ENCODE measurements at places on chromosomes 13 and 19.

- DNase-seq, result no peak
These were observed 23.7 kb upstream of the GPR18 start for GRCh38 chr13:99281811-99282263.

GRCh38 chr19:45045671-45046353 lies 7.0 kb downstream of the CLASRP start:
- no peak for DNase-seq

DNA sequence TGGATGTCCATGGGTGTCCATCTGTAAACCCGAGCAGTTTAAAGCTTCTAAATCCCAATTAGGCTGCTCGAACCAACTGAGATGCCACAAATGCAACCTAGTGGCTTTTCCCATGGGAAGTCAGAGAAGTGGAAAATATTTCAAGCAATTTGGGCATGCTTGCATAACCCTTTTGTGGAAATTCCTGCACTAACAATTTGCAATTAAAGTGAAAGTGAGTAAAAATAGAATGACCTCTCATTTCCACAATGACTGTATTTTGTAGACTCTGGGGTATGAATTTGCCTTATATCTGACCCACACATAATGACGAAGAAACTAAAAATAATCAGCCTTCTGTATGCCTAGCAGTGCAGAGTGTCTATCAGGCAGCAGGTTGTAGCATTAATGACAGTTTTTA lies 91.8 kb upstream of the TSC22D1 start:
- no peak for DNase-seq

- DNase-seq, result no peak
These were observed 1.6 kb downstream of the ZNF649 start for GRCh38 chr19:51903192-51903591.

DNA sequence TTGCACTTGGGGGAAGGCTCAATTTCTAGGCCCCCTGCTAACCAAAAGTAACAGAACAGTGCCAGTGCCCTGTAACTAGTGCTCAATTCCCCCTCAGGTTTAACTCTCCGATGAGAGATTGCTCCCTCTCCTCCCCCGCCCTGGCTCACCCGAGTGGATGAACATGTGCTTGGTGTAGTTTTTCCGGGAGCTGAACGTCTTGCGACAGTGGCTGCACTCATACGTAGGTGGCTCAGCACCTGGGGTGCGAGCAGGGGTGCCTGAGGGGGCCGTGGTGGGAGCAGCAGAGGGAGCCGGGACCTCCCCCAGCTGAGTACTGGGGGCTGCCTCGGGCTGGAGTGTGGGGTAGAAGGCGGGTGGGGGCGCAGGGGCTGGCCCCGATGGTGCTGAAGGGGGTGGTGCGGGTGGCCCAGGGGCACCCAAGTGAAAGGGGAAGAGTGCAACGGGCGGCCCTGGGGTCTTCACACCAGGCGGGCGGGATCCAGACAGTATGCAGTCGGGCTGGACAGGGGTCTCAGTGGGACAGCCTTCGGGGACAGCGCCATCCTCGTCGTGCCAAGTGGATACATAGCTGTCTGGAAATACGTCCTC lies 3.3 kb downstream of the ZBTB45 start:
- no peak for DNase-seq

GRCh38 chr13:33110713-33111413 lies 94.6 kb downstream of the KL start:
- DNase-seq, result no peak

GRCh38 chr13:110593430-110594130 lies 21.8 kb upstream of the NAXD start:
- peak; percentile 59 for DNase-seq

DNA sequence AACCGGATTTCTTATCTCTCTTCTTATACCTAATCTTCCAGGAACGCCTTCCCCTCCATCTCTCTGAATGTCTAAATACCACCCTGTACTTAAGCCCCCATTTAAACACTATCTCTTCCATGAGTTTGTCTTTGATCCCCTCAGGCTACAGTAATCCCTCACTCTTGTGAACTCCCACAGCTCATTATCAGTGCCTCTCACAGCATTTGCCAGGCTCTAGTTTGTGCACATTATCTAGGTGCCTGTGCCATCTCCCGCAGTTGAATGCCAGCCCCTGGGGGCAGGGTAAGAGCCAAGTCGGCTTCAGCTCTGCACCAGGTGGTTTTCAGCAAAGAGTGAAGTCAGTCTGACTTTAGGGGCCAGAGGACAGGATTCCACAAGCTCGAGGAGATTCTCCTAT lies 71.4 kb downstream of the FREM2 start:
- no peak for DNase-seq

- no peak for DNase-seq
These were observed 239.4 kb downstream of the TEX29 start for GRCh38 chr13:111559612-111560403.

GRCh38 chr19:42108527-42109389 lies 23.5 kb downstream of the POU2F2 start:
- peak; percentile 83 for DNase-seq

GRCh38 chr13:35039012-35039411 lies 96.9 kb downstream of the NBEA start:
- DNase-seq, result no peak

DNA sequence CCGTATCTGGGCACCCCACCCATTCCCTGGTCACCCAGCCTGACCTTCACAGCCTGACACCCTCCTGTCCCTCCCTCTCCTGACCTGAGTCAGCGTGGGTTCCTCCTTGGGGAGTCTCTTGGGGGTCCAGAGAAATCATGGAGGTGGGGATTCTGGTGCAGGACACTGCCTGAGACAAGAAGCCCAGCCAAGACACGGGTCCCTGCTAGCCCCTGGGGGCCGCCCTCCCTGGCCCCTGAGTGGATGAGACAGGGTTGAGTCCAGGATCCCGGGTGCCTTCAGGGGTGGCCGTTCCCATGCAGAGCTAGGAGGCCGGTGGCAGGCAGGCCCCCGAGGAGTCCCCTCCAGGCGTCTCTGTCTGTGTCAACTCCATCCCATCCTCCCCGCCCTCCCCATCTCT lies 1.6 kb downstream of the MAP2K7 start:
- no peak for DNase-seq

DNA sequence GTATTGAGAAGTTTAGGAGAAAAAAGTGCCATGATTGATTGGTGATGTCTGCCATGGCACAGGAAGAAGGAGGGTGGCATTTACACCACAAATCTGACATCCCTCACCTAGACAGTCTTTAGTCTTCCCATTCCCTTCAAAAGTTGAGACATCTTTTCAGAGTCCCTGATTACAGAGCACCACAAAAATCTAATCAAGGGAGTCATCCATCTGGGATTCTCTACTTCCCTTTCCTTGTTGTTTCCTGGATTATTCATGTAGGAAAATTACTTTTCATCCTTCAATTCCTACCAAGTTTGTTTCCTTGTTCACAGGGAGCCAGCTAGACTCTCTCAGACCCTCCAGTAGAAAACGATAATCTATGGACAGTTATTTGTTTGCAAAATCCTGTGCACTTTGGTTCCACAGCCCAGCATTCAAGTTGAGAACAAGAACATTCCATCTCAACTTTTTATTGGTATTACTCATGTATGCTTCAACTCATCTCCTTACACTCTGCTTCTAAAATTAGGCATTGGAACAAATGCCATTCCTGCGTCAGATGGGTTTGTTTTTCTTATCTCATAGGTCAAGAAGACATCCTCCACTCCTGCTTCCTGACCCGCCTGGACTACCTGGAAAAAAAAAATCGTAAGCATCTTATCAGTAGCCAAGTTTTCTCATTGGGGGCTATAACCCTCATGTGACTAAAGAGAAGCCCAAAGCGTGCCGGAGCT lies 259.9 kb downstream of the FOXO1 start:
- DNase-seq, result no peak

DNA sequence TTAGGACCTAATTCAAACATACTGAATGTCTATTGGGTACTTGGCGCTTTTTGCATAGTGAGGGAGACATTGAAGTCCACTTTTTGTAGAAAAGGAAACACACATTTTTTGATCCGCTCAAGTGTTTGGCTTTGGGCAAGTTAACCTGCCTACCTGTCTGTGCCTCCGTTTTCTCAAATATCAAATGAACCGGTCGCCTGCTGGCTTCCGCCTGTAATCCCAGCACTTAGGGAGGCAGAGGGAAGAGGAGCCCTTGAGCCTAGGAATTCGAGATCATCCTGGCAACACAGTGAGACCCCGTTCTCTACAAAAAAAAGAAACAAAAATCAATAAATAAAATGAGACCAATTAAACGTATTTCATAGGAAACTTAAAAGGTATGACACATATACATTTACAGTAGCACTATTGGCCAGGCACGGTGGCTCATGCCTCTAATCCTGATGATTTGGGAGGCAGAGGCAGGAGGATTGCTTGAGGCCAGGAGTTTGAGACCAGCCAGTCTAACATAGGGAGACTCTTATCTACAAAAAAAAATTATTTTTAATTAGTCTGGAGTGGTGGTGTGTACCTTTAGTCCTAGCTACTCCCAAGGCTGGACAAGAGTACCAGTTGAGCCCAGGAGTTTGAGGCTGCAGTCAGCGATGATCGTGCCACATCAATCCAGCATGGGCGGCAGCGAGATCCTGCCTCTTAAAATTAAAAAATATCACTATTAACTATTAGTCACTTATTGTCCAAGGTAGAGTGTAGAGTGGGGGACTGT lies 1.3 kb downstream of the RAD23A start:
- DNase-seq, result no peak

- DNase-seq, result no peak
These were observed 349.4 kb downstream of the DLEU7 start for GRCh38 chr13:50494138-50494537.

DNA sequence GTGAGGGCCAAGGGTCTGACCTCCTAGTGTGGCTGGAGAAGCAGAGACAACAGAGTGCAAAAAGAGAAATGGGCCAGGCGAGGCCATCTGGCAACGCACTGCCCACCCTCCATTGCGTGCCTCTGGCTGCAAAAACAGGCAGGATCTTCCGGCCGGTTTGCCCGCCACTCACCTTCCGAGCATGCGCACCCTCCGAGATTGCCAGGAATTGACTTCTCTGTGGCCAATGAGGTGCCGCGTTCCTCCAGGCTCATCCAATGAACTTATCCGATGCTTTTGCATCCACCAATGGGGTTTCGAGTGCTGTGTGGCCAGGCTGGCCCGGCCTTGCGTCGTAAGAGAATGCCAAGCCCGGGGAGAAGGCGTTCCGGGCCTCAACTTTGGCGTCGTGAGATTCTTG lies at the start of gene TEX101:
TSS of gene TEX101 (plus strand) at position 337 of the 400 bp plus-strand sequence. CDS start 1,030 bp downstream, outside the sequence.
- DNase-seq, result no peak

DNA sequence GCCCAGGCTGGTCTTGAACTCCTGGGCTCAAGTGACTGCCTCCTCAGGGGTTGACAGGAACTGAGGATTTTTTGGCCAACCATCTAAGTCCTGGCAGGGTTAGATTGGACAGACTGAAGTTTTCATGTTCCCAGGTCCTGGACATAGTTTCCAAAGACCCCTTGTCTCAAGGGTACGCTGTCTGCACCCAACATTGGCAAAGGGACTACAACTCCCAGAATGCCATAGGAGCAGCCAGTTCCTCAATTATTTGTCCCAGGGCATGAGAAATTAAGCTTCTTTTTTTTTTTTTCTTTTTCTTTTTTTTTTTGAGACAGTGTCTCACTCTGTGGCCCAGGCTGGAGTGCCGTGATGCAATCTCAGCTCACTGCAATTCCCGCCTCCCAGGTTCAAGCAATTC lies 6.9 kb downstream of the GYS1 start:
- DNase-seq, result no peak
